Progenitor cell of endocrine pancreas (in vitro differentiated cells): ENCODE measurements at places on chromosomes 5 and 9.

GRCh38 chr5:147393874-147394672 is 115.8 kb downstream of the DPYSL3 start:
- no peak for DNase-seq

- no peak for DNase-seq
Measured at GRCh38 chr5:43891112-43891511, 288.1 kb downstream of the NNT start.

DNA sequence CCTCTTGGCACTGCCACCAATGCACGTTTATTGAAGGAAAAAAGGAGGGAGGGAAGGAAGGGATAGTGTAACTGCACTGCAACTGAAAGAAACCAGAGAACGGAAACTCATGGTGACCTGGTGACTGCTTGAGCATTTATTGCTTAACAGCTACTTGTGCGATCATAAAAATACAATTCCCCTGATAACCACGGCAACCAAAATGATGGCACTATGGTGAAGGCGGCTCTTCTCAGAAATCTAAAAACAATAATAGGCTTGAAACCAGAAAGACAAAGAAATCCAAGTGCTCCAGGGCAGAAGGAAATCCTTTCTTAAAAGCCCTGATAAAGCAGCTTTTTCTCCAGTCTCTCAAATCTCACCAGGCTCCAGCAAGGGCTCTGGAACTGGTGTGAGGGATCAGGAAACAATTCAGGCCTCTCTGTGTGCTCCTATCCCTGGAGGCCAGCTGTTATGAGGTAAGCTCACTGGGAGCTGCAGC is 1.9 kb downstream of the FBXO10 start:
- no peak for DNase-seq

- DNase-seq, result no peak
Measured at GRCh38 chr5:72106817-72107130, 501 bp upstream of the MAP1B start.
